ENCODE measurements at places on chromosomes 2 and 18.

GRCh38 chr2:127437781-127438726 is 19.8 kb downstream of the PROC start:
- DNase-seq, result no peak

- DNase-seq, result no peak
Observed at GRCh38 chr2:32838949-32839348, 107.8 kb upstream of the LTBP1 start.

DNA sequence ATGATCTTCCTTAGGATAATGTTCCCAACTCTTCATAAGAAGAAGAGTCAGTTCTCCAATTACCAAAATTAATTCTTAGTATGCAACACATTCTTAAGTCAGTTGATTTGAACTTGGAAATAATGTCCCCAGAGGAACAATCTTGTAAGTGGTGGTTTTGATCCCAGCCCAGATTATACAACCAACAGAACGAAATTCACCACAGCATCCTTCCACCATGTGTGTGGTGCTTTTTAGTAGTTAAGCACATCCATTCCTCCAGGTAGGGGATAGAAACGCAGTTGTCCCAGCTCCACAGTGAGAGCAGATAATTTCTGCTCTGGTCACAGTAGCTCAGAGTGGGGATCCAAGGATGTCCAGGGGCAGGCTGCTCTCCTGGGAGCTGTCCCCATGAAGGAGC is 161.7 kb upstream of the SLC39A10 start:
- no peak for DNase-seq

- DNase-seq, result no peak
Observed at GRCh38 chr18:44579745-44580144, 100.9 kb upstream of the SETBP1 start.

GRCh38 chr2:190849774-190850173 is 30.8 kb upstream of the GLS start:
- DNase-seq, result no peak

DNA sequence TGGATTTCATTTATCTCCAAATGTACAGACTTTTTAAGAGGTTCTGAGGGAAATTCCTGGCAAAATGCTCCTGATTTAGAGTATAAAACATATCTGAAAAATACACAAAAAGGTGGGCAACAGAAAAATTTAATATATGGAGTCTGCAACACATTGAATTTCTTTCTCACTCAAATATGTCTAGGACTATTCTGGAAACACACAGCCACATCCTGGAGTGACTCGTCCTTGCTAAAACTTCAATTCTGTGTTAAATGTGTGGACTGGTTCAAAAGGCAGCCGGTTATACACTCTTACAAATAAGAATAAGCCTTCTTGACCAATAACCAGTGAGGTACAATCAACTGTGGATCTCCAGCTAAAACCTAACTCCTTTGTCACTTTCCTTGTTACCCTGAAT is 44.1 kb upstream of the RND3 start:
- DNase-seq, result no peak

DNA sequence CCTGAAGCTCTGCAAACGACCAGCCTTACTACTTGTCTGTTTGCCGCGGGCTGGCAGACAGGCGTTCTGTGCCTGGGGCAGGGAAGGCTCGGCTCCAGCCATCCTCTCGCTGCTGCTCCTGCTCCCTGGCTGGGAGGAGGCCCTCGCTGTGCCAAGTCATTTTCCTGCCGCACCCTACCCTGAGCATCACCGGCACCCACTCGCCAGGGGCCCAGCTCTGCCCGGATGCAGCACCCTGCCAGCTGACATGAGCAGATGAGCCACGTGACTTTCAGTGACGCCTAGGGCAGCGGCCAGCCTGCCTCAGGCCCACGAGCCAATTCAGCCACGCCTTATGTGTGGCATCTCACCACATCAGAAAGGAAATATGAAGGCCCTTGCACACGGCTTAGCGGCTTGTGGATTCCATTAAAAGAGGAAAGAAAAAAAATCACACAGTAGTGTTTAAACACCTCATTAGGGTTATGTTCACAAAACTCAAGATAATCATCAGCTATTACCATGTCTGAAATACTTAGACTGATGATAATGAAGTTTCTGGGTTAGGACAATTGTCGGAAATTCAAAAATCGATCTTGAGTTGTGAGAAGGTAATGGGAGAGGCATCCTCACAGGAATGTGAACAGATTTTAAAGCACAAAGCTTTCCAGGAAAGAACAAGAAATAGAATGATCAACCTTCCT is 250.5 kb downstream of the TWIST2 start:
- no peak for DNase-seq

GRCh38 chr2:127403460-127403859 is 14.8 kb upstream of the PROC start:
- no peak for DNase-seq

DNA sequence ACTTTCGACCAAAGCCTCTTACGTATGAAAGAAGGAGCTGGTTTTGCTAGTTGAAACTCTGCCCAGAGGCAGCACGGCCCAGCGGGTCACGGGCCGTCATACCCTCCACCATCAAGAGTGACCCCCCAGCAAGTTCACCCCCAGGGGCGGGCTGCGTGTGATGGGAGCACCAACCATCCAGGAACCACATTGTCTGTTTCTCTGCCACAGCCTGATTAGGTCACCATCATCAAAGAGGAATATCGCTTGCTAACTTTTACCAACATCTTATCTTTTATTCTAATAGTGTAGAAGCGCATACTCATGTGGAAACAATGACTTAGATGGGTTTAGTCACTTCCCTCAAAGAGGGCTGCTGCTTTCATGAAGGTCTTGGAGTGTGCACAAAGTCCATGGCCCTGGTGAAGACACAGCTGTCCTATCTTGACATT is 116.6 kb upstream of the SMIM21 start:
- DNase-seq, result no peak

GRCh38 chr18:36041146-36041545 is 26.2 kb downstream of the RPRD1A start:
- no peak for DNase-seq

GRCh38 chr2:34949316-34949715 is 1350.2 kb upstream of the FAM98A start:
- no peak for DNase-seq

DNA sequence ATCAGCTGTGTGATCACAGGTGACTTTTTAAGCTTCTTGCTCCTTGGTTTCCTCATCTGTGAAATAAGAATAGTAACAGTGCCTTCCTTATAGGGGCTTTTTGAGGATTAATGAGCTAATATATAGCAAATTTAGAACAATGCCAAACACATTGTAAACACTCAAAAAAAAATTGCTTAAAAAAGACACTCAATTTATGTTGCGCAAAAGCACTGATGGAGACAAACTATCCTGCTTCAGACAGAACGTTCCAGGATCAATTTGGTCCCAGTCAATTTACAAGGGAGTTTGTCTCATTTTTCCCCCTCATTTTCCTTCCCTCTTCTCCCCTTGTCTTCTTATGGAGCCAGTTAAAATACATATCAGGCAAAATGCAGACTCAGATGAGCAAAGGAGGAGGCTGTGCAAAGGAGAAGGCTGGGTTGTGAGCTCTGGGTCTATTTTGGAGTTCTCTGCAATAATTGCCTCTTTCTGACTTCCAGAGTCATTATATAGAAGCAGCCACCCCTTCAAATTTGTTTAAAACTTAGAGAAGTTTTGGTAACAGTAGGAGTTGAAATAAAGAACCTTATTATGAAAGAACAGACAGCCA is 83.7 kb downstream of the SOCS6 start:
- no peak for DNase-seq

GRCh38 chr2:133418021-133418420 is 150.2 kb downstream of the NCKAP5 start:
- DNase-seq, result no peak

GRCh38 chr2:166487171-166487570 is 6.9 kb downstream of the SCN7A start:
- no peak for DNase-seq

DNA sequence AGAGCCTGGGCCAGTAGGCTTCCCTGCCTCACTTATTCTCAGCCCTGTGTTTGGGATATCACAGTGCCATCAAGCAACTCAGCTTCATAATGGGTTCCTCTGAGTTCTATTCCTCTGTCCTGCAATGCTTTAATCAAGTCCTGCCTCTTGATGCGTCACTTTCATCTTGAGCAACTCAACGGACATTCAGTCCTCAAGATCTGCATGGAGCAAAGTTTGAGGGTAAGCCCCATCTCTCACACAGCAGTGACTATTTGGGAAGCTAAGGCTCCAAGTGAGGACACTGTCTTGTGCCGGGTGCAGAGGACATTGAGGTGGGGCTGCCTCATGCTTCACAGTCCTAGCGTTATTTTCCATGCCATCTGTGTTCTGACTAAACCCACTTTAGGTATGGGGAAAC is 50.9 kb upstream of the PLB1 start:
- DNase-seq, result no peak

DNA sequence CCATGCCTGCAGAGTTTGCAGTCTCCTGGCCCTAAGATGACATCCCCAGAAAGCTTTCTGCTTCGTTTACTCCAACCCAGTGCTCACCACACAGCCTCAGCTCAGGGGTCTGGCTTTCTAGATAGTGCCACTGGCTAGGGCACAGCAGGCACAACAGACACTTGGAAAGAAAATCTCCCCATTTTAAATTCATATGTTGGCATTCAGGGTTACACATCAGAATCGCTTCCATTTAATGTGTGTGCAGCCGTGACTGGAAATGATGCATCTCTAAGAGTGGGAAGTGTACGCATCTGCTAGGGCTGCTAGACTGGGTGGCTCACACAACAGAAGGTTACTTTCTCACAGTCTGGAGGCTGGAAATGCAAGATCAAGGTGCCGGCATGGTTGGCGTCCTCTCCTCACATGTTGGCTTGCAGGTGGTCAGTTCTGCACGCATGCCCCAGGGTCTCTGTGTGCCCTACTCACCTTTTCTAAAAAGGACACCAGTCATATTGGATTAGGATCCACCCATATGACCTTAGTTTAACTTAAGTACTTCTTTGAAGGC is 329.4 kb upstream of the RAB12 start:
- no peak for DNase-seq

- no peak for DNase-seq
Observed at GRCh38 chr2:128666596-128666995, 347.9 kb upstream of the HS6ST1 start.

- no peak for DNase-seq
Observed at GRCh38 chr2:135162786-135163185, 110.7 kb downstream of the RAB3GAP1 start.

- no peak for DNase-seq
Observed at GRCh38 chr2:216752855-216753505, 57.6 kb upstream of the IGFBP5 start.

DNA sequence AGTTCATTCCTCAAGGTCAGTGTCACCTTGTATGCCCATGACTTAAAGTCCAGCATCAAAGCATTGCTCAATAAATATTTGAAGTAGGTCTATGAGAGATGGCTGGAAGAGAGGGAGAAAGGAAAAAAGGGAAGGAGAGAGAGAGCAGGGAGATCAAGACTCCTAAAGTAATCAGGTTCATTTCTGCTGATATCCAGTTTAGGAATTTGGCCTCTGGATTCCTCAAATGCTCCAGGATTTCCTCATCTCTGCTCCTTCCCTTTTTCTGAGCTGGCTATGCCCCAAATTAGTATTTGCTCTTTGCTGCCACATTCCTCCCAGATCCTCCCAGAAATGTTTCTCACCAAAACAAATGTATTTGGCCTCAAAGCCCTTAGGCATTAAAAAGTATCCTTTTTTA is 739.4 kb upstream of the CHAC2 start:
- no peak for DNase-seq

DNA sequence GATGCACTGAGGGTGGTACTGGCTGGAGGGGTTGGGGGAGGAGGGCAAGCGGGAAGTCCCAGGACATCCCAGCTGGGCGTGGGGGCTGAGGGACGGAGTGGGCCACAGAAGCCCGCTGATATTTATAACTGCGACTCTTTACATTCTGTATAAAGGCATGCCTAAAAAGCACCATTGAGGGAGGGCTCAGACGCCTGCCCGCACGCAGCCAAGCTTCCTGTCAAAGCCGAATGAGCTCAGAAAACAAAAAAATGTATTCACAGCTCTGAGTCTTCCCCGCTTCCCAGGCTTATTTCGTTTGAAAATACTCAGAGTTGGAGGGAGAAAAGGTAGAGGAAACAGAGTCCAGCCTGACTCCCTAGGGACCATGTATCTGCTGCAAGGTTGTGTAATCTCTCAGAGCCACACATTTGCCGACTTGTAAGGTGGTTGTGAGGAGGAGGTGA is 170.1 kb upstream of the HAAO start:
- DNase-seq, result no peak

DNA sequence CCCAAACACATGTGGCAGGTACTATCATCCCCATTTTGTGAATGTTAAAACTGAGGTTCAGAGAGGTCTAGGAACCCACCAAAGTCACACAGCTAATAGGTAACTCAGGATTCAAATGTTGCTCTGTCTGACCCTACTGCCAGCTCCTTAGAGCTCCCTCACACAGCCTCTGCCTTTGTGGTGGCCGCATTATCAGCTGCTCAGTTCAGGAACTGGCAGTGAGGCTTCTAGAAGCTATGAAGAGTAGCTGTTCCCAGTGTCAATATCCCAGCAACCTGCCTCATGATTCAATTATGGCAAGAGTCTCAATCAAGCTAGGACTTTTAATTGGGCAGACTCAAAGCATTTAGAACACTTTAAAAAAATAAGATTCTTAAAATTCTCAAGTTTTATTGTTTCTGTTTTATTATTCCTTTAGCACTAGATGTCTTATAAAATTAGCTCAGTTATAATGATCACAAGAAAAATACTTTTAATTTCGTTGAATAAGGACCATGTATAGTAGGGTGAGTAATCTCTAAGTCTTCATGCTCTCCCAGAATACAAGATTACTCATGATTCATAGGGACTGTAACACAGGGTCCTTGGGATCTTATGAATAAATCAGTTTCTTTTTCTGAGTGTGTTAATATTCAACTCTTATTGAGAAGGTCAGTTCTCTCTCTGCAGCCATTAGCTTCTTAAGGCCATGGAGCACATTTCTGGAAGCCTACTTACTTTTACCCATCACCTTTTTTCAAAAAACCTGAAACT is 342.7 kb downstream of the RND3 start:
- no peak for DNase-seq

DNA sequence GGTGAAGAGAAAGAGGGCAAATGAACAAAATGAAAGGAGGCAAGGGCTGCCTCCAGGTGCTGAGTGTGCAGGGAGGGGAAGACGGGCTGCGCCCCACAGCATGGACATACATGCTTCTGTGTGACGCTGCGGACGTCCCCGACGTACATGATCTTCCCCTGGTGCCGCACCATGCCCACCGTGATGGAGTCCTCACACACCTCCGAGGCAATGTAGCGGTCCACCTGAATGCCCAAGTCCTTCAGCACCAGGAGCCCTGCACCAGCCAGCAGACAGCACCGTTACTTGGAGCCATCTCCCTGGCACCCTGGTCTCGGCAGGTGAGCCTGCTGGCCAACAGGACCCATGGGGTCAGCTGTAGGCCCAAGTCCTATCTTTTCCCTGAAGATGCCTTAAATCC is 73.1 kb upstream of the POMC start:
- DNase-seq, result no peak
